Activated naive CD4-positive, alpha-beta T cell (primary cell): ENCODE measurements at places on chromosomes 12 and 14.

- DNase-seq, result no peak
These were observed 219.3 kb upstream of the NOS1 start for GRCh38 chr12:117580718-117581062.

GRCh38 chr12:124703856-124704255 is 136.4 kb upstream of the NCOR2 start:
- DNase-seq, result no peak

- DNase-seq, result no peak
These were observed 311.9 kb downstream of the DAD1 start for GRCh38 chr14:22276913-22277816.

GRCh38 chr12:78185109-78185508 is 354.4 kb downstream of the NAV3 start:
- DNase-seq, result no peak

DNA sequence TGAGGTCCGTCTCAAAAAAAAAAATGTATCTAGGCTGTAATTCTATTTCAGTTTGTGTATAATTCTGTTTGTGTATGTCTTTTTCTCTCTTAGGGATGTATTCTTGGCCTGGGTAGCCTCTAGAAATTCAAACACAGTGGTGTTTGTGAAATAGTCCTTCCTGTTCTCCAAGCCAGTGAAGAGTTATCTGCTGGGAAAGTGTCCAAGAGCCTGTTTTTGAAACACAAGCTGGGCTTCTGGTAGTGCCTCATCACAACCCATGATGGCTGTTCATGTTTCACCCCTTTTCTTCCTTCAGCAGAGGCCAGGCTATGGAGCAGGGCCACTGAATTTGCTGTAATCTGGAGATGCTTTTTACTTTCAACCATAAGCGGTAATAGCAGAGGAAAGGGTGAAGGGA is 14.7 kb downstream of the METTL3 start:
- DNase-seq, result no peak

DNA sequence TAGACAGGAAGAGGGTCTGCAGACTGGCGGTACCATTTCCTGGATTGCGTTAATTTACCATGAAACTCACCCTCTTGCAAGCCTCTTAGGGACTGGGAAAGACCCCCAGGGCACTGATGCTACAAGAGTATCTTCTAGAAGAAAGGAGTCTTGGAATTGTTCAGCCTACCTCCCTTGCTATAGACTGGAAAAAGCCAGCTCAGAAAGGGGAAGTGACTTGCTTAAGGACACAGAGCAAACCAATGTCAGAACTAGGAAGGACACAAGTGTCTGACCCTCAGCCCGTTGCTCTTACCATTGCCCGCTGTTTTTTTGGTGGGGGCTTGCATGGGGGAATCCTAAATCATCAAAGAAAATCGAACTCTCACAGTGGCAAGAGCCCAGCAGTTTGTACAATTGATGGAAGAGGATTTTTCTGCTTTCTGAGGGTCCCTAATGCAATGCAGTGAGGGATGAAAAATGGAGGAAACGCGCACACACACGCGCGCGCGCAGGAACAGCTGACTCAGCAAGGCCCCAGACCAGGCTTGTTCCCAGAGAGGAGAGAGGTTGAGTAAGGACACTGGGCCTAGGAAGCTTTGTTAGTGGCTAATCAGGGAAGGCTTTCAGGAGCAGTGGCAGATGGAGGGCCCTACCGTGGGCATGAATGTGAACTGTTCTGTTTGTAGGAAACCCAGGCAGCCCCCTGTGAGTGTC is 50.9 kb downstream of the RIN3 start:
- DNase-seq, result no peak

- DNase-seq, result no peak
These were observed 195.5 kb downstream of the PPM1H start for GRCh38 chr12:62739266-62740015.

- no peak for DNase-seq
These were observed 244.8 kb downstream of the DACT1 start for GRCh38 chr14:58882577-58883018.

DNA sequence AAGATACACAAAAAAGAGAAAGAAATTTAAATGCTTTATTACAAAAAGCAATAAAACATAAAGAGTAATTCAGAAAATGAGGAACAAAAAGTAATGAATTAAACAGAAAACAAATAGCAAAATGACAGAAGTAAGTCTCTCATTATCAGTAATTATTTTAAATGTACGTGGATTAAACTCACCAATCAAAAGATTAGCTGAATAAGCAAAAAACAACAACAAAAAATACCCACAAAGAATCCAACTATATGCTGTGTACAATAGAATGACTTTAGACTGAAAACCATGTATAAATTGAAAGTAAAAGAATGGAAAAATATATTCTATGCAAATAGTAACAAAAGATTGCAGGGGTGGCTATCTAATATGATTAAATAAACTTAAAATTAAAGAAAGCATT is 1006.8 kb downstream of the SLC16A7 start:
- DNase-seq, result no peak

GRCh38 chr14:74244115-74244514 is 4.9 kb downstream of the VSX2 start:
- no peak for DNase-seq

DNA sequence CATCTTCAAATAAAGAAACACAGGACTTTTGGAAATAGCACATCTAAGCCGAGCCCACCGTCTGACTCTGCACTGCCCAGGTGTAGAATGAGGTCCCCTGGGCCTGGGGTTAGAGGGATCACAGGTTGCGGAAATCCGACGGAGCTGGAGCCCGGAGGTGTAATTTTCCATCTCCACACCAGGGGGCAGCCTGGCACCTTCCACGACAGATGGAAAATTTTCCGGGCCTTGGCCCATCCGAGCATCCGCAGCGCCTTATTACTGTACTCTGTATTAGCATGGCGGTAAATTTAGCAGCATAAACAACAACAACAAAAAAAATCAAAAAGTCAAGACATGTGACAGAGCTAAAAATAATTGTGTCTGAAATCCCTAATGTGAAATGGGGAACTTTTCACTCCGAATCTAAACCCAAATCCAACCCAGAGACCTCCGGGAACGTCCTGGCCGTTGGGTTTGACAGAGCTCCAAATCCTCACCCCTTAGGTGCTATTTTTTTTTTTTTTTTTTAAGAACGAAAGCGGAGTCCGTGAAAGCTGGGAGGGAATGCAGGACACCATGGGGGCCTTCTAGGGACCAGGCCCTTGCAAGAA is 93.9 kb downstream of the KSR2 start:
- DNase-seq, result peak; percentile 42

DNA sequence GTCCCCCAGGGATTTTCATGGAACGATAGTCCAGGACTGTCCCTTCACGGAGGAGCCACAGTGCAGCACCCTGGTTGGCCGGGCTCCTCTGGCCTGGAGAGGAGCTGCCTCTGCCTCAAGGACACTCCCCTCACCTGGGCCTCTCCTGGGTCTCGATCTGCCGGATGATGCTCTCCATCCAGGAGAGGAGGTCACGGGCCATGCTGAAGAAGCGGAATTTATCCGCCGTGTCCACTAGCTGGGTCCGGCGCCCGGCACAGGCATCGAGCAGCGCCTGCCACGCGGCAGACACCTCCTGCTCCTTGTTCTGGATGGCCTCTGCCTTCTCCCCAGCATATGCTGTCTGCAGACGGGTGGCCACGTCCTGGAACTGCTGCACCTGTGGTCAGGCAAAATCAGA is 66.5 kb downstream of the PLEKHG3 start:
- no peak for DNase-seq

DNA sequence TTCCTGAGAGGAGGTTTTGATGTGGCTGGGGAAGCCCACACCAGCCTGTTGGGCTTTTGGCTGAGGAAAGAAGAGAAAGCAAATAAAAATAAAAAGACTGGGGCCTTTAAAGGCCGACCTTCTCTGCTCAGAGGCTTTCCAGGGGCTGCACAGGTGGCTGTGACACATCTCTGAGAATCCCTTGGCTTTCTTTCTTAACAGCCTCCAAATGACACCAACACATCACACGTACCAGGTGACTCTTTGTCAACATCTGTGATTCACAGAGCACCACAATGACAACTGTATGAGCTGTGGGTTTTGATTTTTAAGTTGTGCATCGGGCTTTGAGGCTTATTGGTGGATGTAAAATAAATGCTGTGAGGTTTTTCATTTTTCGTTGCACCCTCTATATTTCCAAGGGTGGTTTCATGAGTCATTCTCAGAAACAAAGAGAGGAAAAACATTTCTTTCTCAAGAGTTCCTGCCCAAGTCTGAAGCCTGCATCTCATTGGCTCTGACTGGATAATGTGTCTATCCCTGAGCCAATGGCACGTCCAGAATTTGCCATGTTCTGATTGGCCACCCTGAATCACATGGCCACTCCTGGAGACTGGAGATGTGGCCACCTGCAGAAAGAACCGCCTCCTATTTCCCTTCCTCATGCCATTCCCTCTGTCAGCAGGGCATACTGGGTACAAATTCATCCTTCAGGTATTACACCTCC is 349.0 kb downstream of the GLT1D1 start:
- DNase-seq, result no peak

GRCh38 chr14:38696925-38697324 is 406.1 kb downstream of the SEC23A start:
- no peak for DNase-seq

DNA sequence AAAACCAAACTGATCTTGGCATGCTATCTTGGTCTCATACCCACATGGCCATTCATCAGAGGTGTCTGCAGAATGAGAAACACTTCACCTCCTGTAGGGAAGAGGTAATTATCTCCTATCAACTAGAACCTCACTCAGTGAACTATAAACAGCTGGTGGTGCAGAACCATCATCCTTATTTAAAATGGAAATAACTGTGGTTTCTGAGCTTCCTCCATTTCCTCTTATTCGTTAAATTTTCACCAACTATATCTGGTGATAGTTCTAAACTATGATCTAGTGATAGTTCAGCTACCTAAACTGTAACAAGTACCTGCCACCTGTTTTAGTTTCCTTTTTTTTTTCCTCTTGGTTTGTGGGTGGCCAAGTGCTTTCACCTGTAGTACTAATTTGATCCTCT is 218.5 kb downstream of the FUT8 start:
- no peak for DNase-seq

- no peak for DNase-seq
These were observed 141.7 kb upstream of the AMIGO2 start for GRCh38 chr12:47221256-47222023.

DNA sequence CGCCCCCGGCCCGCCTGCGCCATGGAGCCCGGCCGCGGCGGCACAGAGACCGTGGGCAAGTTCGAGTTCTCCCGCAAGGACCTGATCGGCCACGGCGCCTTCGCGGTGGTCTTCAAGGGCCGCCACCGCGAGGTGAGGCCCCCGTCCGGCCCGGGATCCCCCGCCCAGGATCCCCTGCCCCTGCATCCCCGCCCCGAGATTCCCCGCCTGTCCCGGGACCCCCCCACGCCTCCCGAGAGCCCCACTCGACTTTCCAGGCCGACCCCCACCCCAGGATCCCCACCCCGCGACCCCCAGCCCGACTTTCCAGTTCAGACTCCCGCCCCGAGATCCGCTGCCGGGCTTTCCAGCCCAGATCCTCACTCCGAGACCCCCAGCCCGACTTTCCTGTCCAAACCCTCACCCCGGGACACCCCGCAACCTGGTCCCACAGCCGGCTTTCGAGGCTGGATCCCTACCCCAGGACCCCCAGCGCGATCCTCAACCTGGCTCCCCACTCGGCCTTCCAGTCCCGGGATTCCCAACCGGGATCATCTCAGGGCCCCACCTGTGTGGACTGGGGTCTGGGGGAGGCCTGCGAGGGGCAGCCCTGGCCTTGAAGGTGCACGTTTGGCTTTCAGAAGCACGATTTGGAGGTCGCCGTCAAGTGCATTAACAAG is 688 bp downstream of the ULK1 start:
- DNase-seq, result no peak

DNA sequence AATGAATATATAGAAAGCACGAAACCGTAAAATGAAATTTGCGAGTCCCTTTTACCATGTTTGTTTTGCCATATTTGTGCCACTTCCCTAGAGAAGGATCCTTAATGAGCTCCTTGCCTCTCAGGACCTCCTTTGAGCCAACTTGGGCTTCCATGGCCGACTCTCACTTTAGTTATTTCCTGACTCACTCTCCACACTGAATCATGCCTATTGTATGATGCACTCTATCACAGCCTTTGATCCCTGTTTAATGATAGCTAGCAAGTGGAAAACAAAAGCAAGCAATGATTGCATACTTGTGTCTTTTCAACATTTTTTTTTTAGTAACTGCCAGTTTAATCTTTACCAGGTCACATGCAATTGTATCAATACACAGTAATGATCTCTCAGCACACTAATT is 153.2 kb downstream of the CCER1 start:
- DNase-seq, result no peak

GRCh38 chr12:1884651-1885050 is 33.8 kb downstream of the CACNA2D4 start:
- DNase-seq, result no peak

- DNase-seq, result no peak
These were observed 10.1 kb downstream of the NOC4L start for GRCh38 chr12:132154341-132154761.

DNA sequence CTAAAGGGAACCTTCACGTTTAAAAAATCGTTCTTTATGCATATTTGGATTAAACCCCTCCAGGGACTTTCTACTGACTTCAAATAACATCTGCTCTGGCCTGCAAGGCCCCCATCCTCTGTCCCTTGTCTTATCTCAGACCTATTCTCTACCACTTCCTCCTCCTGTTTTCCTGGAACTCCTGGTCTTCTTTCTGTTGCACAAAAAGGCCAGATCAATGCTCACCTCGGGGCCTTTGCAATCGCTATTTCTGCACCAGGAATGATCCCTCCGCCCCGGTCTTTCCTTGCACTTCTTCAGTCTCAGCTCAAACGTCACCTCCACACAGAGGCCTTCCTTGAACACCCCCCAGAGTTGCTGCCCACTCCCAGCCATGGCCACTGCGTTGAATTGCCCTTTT is 57.6 kb upstream of the BEGAIN start:
- no peak for DNase-seq

DNA sequence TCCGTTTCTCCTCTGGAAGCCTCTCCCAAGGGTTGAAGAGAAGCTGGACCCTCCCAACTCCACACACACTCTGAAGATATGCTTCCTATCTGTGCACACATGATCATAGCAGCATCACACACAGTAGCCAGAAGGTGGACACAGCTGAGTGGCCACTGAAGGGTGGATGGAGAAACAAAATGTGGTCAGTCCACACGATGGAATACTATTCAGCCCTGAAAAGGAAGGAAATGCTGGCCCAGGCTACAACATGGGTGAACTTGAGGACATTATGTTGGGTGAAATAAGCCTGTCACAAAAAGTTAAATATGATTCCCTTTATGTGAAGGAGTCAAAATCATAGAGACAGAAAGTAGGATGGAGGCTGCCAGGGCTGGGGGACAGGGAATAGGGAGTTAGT is 43.9 kb upstream of the DLK1 start:
- no peak for DNase-seq

DNA sequence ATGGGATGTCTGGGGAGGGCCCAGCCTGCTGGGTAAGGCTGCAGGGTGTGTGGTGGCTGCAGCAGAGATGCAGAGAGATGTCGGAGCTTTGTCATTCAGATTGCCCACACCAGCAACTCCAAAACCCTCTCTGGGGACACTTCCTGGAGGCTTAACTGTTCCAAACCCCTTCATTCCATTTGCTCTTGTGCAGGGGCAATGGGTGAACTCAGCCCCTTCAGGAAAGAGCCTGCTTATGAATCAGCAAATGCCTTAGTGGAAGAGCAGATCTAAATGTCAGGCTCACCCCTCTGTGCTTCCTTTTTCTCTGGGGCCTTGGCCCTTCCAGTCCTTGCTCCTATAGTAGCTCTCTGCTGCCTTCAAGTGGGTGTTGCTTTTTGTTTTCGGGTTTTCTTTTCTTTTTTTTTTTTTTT is 36.7 kb upstream of the GPATCH2L start:
- no peak for DNase-seq
